Stimulated activated CD4-positive, alpha-beta T cell treated with anti-CD3 and anti-CD28 coated beads, Interleukin-12 subunit alpha, Interleukin-12 subunit beta, amount 100 ng/mL, for 4 hours (primary cell): ENCODE measurements at places on chromosomes 3 and 15.

DNA sequence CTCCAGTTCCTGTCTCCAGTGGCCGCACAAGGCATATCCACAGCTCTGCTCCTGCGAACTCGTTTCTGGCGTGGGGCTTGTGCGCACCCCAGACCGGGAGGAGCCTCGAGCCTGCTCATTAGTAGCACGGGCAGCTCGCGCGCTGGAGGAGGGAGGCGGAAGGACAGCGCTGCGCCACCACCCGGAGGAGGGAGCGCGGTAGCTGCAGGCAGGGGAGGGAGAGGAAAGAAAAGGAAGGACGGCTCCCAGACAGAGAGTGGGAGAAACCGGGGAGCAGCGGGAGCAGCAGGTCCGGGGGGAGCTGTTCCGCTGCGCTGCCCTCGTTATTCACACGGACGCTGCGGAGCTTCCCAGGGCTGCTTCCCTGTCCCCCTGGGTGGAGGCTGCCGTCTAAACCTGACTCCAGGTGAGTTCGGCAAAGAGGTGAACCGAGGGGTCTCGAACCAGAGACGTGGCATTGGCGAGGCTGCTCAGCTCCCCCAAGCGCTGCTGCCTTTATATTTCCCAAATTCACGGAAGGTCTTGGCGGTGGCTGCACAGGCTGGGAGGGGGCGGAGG lies 121.3 kb upstream of the ZNF717 start:
- no peak for DNase-seq

GRCh38 chr15:35701402-35702046 lies 155.6 kb upstream of the DPH6 start:
- no peak for DNase-seq

DNA sequence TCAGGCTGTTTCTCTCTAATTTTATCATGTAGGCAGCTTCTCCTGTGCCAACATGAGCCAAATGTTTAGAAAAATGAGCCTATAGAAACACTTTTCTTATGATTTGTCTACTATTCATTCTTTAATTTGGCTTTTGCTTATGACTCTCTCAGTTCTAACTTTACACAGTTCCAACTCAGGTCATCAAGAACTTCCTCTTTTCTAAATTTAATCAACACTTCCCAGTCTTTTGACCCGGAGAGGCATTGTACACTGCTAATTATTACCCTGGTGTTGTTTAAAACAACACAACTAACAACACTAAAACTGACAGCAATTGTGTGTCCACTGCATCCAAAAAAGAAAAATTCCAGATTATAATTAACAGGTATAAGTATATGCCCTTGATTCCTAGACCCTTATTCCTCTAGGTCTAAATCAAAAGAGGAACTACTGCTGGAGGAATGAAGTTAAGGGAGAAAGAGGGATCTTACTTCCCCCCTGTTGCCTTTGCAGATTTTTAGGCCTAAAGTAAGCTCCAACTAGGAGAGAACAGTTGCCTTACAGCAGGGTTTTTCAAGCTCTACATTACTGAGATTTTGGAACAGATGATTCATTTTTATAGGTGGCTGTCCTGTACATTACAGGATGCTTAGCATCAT lies 332.2 kb upstream of the GOLIM4 start:
- DNase-seq: no peak

DNA sequence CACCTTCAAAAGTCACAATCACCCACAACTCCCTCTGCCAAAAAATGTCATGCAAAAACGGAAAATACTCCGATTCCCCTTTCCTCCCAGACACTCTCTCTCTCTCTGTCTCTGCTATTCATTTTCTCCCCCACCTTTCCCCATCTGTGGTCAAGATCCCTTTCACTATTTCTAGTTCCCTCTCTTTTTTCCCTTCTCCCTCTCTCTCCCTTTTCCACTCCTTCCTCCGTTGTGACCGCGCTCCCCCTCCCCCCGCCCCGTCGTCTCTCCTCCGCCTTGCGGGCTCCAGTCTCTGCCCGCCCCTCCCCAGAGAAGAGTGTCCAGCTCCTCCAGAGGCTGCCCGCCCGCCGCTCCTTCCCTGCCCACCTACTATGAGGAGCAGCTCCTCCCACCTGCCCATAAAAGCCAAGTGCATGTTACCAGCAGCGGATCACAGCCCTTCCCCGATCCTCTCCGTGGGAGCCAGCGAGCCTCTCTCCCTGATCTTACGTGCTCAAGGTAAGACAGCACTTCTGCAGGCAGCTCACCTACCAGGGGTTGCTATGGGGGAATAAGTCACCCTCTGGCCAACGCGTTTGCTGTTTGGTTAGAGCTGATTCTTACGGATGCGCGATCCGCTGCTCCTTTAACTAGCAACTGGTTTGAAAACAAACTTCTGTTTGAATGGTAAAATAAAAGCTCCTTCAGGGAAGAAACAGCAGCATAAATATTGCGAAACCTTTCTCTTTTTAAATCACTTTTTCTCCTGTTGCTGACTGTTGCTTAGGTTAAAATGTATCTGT lies at the start of gene COL8A1:
Gene COL8A1 (plus strand): TSS at position 428 of the 782 bp plus-strand sequence. CDS start 152,089 bp downstream, outside the sequence.
- DNase-seq: no peak

- no peak for DNase-seq
Observed at GRCh38 chr3:166889241-166889640, 490.9 kb downstream of the ZBBX start.
